Ovary (tissue), 10 donors: ENCODE measurements at places on chromosomes 4 and X. TPM values are rescaled to one million over a fixed set of nuclear protein-coding genes. Genes with fewer than 3 reads are reported as not detected.

- no peak for DNase-seq
Observed at GRCh38 chrX:34300871-34301270, 168.8 kb upstream of the FAM47A start.

DNA sequence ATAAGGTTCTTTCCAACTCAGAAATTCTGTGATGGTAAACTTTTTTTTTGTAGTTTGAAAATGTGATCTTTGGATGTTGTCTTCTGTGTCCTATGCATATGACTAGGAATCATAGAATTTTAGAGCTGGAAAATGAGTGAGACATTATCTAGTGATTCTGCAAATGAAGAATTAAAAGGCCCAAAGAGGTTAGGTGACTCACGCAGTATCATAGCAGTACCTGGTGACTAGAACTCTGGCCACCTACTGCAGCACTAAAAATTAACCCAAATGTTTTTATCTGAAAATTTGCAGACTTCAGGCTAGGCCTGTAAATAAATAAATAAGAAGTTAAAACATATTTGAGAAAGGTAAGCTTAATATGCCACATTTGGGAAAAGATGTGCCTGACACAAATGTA is 52.8 kb downstream of the NFKB1 start:
- DNase-seq: no peak

GRCh38 chr4:172546782-172547181 is 621.8 kb upstream of the GALNT7 start:
- DNase-seq: no peak

DNA sequence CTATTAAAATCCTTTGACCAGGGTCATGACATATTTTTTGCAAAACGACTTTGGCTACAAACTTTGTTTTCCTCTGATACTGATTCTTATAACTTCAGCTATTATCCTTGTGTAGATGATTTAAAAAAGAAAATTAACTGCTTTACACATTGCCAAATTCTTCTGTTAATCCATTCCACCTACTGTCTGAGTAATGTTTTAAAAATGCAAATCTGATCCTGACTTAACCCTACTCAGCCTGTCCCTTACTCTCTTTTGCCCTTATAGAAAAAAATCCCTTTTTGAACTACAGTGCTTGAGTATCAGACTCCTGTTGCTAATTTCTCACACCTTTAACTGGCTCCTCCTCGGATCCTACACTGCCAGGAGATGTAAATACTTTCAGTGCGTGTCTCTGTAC is 723.1 kb downstream of the ADGRL3 start:
- no peak for DNase-seq

DNA sequence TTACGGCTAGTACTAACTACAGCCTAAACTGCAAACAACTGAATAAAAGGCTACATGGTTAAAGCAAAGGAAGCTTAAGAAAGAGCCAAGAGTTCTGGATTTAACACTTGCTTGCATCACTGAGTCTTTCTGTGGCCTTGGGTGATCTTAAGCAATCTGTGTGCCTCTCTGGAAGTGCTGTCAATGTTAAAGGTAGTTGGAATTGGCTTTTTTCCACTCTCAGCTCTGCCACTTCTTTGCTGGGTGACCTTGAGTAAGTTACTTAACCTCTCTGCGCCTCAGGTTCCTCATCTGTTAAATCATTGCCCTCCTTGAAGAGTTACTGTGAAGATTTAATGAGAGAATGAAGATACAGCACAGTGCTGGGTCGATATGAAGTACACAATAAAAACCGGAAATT is 15.7 kb downstream of the SLC2A9 start:
- no peak for DNase-seq

- DNase-seq: no peak
Observed at GRCh38 chr4:122517345-122517744, 60.8 kb upstream of the IL2 start.

DNA sequence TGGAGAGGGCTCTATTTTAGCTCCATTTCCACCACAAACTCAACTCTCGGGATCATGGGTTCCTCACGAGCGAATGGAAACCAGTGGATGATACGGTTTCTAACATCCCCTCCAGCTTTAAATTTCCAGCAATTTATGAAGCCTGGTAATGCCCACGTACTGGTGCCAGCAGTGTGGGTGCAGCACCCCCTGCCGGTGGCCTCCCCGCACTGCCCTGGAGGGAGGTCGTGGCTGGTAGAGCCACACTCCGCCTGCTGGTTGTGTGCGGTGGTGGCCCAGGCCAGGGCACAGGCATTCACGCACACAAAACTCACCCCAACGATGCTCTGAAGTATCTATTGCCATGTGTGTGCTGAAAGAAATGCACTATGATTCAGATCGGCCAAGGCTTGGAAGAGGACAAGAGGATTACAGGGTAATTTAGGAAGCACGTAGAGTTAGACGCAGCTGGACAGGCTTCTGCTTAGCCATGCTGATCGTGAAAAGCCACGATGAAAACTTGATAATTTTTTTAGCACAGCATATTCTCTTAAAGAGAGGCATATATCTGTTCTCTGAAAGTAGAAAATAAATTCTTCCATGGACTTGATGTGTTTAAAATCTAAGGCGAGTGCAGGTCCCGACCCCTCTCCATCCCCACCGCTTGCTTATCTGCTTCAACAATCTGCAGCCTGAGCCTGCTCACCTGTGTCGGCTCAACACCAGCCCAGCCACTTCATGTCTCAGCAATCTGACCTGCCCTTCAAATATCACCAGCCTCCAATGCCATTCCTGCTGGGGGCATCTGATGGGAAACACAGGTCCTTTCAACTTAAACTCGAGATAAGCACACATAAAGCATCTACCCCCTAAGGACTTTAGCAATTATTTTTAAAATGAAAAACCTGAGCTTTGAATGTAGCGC is 59.1 kb downstream of the SCD5 start:
- no peak for DNase-seq

- no peak for DNase-seq
Observed at GRCh38 chr4:169283114-169283509, 12.4 kb upstream of the SH3RF1 start.

- no peak for DNase-seq
Observed at GRCh38 chr4:153566631-153567150, 100.5 kb downstream of the TMEM131L start.

DNA sequence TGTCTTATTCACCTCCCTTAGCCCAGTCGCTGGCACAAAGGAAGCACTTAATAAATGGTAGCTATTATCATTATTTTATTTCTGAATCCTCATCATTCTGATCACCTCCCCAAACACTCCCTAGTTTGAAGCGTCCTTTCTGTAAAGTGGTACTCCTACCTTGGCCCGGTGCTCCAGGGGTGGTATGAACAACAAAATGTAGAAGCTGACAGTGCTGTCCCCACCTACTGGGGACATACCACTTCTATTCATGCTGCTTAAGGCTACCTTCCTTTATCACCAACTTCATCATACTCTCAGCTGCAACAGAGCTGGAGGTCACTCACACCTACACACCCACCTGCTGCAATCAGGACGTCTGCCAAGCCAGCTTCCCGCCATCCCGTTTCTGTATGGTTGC is 40.8 kb upstream of the APLN start:
- DNase-seq: no peak

DNA sequence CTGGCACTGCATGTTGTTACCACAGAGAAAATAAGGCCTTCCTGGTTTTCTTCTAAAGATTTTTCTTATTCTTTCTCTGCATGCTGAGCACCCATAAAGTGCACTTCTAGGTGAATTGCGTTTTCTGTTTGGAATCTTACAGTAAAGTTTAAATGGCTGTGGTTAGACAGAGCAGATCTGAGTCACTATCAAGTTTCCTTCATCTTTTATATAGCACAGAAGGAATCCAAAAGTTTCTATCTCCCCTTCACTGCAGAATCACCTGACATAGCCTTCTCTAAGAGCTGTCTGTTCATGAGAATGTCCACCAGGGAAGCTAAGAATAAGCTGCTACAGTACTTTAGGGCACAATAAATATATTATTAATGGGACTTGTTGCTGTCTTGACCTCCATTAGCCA is 455.5 kb upstream of the FAM241A start:
- no peak for DNase-seq

- DNase-seq: no peak
Observed at GRCh38 chr4:83251447-83251830, 33.2 kb downstream of the COQ2 start.

DNA sequence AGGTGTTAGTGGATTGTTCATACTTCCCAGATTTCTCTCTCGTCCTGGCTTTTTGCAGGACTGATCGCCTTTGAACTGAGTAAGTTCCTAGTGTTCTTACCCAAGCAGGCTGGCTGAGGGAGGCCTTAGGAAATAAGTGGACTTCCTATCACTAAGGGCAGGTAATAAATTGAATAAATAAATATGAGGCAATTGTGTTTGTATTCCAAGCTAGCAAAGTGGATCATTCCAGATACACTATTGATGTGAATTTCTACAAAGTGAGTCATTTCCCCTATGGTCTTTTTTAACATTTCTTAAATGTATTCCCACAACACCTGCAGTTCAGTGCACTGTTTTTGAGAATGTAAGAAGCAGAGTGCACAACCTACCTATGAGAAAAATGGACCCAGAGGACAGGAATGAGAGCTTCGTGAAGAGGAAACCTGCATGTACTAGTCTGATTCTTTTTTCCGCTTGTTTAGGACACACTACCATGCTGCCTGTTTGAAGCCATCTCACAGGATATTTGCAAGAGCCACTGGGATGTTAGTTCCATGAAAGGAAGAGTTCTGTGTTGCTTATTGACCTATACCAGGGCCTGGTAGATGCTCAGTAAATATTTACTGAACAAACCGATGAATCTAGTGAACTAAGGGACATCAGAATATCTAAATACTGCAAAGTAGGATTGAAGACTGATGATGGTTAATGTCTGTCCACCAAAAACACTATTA is 29.0 kb upstream of the SMAD1 start:
- no peak for DNase-seq

DNA sequence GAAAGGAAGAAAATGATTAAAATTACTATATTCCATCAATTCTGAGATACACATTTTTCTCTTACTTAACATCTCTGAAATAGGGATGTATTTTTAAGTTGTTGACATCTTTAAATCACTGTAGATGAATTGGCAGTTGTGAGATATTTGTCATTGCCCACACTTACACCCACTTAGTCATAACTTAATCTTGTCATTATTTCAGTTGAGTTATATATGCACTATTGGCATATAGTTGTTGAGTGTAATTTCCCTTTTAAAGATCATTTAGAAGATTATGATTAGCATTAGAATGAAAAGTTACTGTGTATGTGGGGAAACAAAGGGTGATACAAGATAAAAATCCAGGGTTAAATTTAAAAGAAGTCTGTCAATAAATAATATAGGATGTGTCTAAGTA is 2.2 kb downstream of the AIMP1 start:
- DNase-seq: no peak

DNA sequence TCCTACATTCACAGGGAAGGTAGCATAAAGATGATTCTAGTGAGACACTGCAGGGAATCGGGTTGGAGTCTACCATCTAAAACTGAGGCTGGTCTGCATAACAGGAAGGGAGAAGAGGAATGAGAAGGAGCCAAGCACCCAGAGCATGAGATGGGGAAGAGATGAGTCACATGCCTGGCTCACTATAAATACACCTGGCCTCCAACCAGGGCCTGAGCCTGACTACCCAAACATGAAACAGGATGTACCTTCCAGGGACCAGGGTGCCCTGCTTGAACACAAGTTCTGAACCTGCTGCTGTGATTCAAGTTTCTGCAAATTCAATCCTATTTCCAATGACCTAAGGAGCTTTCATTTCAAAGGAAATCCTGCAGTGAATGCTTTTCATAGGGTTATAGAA is 24.9 kb downstream of the CD99L2 start:
- no peak for DNase-seq

GRCh38 chr4:24382381-24382780 is 202.0 kb downstream of the DHX15 start:
- no peak for DNase-seq

- no peak for DNase-seq
Observed at GRCh38 chrX:66012094-66012534, 27.8 kb downstream of the VSIG4 start.

- no peak for DNase-seq
Observed at GRCh38 chr4:170256807-170257206, 167.1 kb upstream of the AADAT start.

DNA sequence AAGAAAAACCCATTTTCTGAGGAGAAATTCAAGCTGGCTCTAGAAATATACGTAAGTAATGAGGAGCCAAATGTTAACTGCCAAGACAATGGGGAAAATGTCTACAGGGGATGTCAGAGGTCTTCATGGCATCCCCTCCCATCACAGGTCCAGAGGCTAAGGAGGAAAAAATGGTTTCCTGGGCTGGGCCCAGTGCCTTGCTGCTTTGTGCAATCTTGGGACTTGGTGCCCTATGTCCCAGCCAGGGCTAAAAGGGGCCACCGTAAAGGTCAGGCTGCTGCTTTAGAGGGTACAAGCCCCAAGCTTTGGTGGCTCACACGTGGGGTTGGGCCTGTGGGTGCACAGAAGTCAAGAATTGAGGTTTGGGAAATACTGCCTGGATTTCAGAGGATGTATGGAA is 17.2 kb upstream of the IGFBP7 start:
- no peak for DNase-seq

DNA sequence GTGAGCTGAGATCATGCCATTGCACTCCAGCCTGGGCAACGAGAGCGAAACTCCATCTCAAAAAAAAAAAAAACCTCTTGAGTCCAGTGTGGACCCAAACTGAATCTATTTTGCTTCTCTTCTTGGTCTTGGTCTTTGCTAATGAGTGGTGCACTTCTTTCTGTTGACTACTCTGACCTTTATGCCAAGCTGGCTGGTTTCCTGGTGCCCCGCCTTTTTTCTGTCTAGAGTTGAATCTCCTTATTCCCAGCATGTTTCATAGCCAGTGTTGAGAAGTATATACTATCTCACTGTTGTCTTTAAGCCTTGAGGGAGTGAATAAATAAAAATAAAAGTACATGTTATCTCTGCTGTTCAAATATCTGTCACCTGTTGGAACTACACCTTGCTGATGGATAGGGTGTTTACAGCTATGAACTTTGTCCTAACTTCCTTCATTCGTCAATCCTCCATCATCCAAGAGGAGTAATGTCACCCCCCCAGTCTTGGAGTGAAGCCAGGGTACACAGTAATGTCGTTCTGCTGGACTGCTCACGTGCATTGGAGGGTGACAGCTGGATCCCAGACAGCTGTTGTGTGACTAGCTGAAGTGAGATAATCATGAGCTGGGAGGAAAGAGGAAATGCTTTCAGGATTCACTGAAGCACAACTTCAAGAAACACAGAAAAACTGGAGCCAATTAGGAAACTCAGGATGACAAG is 99.3 kb upstream of the PRKG2 start:
- no peak for DNase-seq

GRCh38 chrX:103861200-103861599 is 29.1 kb upstream of the RAB9B start:
- no peak for DNase-seq

GPM6B gene
- polyA plus RNA-seq: 3.4 TPM

ERCC6L gene
- 0.20 TPM for polyA plus RNA-seq

ERAS gene
- polyA plus RNA-seq: not detected

USP38 gene
- polyA plus RNA-seq: 7.0 TPM

SUPT20HL1 gene
- polyA plus RNA-seq: 0.05 TPM

MAGEB2 gene
- not detected for polyA plus RNA-seq

PAGE4 gene
- 8.0 TPM for polyA plus RNA-seq

JAKMIP1 gene
- polyA plus RNA-seq: 0.33 TPM

MEPE gene
- polyA plus RNA-seq: not detected

NLRP2B gene
- not detected for polyA plus RNA-seq

STBD1 gene
- 4.2 TPM for polyA plus RNA-seq

FGF13 gene
- 5.7 TPM for polyA plus RNA-seq

RBMXL3 gene
- not detected for polyA plus RNA-seq

EPGN gene
- polyA plus RNA-seq: 0.40 TPM

DNAAF6 gene
- not detected for polyA plus RNA-seq

CCNQ gene
- 23.8 TPM for polyA plus RNA-seq

F8A2 gene
- polyA plus RNA-seq: not detected

GABRQ gene
- 0.03 TPM for polyA plus RNA-seq
